ENCODE measurements at places on chromosomes 1 and 21.

GRCh38 chr1:22709891-22710700 lies 543 bp upstream of the EPHB2 start:
- DNase-seq, result no peak

GRCh38 chr21:32112195-32112594 lies 166.7 kb downstream of the MIS18A start:
- no peak for DNase-seq

DNA sequence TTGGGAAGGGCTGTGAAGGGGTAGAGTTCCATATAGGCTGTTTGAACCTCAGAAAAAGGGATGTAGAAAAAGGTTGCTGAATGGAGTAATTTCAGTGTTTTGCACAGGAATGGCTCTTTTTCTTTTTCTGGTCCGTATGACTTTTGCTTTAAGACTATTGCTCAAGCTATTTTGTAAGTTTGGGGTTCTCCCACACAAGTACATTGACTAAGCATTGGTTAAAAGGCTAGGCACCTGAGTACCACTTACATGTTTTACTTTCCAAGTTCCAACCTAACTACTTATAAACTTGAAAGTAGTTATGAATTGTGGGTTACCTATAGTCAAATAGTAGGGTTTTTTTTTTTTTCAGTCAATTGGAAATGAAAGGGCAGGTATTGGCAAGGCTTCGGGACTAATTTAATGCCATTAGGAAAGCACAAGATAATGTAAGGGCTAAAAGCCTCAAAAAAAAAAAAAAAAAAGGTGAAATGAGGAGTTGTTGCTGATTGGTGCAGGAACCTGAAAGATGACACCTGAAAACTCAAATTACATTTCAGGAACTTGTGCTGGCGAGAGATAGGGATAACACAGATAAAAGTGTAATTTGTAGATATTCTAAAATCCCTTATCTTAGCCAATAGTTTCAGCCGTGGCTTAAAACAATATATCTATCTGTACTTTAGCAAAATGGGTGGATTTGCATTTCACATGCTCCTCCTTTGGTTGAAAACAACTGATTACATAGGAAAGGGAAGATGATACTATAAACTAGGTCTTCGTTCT lies 209.5 kb downstream of the RPS6KC1 start:
- no peak for DNase-seq

DNA sequence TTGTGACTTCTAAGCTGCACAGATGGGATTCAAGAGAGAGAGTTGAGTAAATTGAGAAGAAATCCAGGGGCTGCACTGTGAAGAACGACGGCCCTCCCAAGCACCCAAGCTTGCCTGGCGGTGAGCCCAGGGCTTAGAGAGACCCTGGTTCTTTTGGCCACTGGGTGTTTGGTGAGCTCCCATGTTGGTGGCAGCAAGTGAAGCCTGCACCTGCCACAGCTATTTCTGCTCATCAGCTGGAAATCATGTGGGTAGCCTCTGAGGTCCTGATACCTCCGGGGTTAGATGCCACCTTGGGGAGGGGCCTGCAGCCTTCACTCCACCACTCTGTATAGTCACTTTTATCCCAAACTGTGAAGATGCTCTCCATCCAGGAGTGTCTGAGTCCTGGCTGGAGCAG lies 6.2 kb upstream of the BTG2 start:
- DNase-seq, result no peak

DNA sequence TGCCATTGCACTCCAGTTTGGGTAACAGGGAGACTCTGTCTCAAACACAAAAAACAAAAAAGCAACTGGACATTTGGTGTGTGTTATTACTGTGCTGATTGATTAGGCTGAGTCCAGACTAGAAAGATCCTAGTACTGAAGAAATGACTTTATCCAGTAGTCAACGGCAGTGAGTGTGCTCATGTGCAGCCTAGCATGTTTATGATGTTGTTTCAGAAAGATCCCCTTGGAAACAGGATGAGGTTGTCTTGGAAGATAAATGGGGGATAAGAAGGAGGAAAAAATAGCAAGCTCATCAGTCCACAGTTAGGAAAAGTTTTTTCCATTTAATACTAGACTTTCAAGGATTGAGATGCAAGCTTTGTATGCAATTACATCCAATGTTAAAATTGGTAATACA lies 14.3 kb downstream of the RUSC1 start:
- no peak for DNase-seq

DNA sequence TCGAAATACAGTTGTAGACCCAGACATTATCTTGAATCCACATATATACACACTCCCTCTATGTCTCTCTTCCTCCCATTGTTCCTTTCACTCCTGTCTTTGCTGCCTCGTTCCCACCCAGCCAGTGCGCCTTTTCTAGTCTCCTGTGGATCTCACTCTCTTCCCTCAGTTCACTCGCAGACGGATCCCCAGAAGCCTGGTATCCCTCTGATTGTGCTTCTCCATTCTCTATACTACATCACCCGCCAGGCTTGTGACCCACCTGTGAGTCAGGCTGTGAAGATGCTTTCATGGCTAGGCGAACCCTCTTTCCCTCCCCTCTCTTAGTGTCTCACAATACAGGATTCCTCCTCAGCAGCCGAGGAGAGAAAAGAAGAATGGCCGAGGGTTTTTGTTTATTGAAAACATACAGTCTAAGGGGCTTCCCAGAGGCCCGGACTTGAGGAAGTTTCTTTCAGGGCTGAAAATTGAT lies 1.5 kb downstream of the HCN3 start:
- no peak for DNase-seq

DNA sequence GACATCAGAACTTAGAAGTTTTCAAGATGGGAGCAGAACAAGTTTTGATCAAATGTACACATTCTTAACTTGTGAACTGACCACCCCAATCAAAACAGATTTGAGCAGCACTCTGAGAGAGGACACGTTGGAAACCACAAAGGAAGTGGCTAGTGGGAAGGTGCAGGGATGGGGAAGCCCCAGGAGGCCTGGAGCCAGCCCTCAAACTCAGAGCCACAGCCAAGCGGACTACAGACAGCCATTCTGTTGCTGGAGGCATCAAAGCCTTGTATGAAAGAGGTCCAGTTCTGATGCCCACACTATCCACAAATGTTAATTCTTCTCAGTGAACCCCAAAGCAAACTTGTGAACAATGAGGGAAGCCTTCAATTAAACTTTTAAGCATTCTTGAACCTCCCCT lies 143.6 kb upstream of the RAB4A start:
- DNase-seq, result no peak

- DNase-seq, result no peak
Measured at GRCh38 chr1:151504759-151505158, 6.4 kb upstream of the CGN start.

- DNase-seq, result no peak
Measured at GRCh38 chr1:242554577-242554976, 30.1 kb upstream of the PLD5 start.

- peak; percentile 68 for DNase-seq
Measured at GRCh38 chr1:1033009-1033587, 13.2 kb downstream of the AGRN start.

GRCh38 chr1:165795894-165796293 lies 27.2 kb upstream of the TMCO1 start:
- no peak for DNase-seq

DNA sequence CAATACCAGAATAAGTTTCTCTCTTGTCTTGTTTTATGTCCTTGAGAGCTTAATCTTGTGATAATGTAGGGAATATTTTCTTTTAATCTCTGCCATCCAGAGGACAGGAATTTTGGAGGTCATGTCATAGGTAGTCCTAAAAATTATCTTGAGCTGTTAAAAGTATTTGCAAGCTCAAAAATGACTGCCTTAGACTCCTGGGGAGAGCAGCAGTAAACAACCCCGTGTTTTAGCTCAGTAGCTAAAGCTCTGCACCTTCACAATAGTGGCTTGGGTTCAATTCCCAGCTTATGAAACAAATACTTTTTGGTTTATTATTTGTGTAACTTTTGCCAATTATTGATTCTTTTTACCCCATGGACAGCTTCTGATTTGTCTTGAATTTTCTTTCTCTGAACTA lies 99.4 kb upstream of the OLFM3 start:
- no peak for DNase-seq

DNA sequence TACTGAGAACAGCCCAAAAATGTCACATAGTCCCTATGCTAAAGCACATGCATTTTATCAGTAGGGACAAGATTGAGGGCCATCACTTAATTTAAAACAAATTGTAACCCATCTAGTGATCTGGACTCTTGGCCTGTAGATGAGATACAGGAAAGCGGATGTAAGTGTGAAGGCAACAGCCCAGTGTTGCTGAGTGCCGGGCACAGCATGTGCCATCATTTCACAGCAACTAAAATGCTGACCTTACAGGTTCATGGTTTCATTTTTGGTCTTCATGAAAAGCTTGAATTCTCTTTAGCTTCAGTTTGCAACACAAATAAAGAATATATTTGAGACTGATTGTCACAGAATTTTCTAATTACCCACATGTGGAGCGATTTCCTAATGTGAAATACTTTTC lies 5.8 kb downstream of the COG2 start:
- DNase-seq, result no peak

DNA sequence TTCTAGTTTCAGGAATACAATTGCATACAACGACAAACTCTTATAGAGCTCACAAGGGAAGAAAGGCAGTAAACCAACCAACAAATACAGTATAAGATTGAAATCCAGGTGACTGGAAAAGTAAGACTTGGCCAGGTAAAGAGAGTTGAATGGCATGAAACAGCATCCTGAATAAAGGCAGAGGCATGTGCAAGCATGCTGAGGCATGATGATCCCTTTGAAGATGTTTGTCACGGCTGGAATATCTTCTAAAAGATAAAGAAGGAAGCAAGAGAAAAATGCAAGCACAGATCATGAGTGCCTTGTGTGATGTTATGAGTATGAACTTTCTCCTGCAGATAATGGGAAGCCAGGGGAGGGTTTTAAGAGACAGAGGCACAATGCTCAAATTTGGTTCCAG lies 83.3 kb upstream of the SPATA6 start:
- DNase-seq, result no peak
